ENCODE measurements at places on chromosomes 5 and 9. TPM values are rescaled to one million over a fixed set of nuclear protein-coding genes. Genes with fewer than 3 reads are reported as not detected.

DNA sequence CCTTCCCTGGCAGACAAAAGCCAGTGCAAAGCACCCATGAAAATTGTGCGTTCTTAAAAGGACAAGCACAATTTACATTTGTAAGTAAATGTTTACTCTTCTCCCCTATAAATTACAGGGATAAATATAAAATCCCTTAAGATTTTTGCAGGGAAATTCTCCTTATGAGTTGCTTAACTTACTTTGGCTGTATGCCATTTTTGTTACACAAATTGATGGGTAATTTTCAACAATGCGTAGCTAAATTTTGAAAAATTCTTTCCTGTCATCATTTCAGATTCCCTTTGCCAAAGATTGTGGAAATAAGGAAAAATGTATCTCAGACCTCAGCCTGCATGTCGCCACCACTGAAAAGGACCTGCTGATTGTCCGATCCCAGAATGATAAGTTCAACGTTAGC lies 64.2 kb upstream of the ITGA2 start:
- peaks cover 3% of the 10 kb centered on the region for H3K36me3 ChIP-seq
- no peak overlapping the region for H3K4me3 ChIP-seq

DNA sequence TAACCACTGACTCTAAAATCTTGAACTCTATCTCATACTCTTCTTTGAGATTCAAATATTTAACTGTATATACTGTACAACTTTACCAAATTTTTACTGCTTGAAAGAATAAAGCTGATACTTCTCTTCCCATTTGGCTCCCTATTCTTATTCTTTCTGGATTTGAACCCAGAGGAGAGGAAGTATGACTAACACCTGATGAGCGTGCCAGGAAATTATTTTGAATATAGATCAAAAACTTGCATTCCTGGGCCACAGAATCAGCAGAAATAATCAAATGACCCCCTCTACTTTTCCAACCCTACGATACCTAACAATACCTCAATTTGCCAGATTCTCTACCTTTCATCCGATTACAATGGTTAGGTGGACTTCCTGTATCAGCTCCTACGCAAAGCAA lies 285.8 kb downstream of the ISL1 start:
- DNase-seq: no peak
- no peaks in the 10 kb centered on the region for H3K27me3 ChIP-seq
- H3K4me3 ChIP-seq: no peak overlapping the region
- H3K4me1 ChIP-seq: no peaks in the 10 kb centered on the region
- H3K36me3 ChIP-seq: no peaks in the 10 kb centered on the region

- H3K36me3 ChIP-seq: peaks cover 45% of the 10 kb centered on the region
- H3K27me3 ChIP-seq: no peaks in the 10 kb centered on the region
- no peak for DNase-seq
- H3K4me3 ChIP-seq: no peak overlapping the region
- H3K27ac ChIP-seq: no peak overlapping the region
Measured at GRCh38 chr9:113160571-113160970, 9.8 kb downstream of the SLC31A2 start.

DNA sequence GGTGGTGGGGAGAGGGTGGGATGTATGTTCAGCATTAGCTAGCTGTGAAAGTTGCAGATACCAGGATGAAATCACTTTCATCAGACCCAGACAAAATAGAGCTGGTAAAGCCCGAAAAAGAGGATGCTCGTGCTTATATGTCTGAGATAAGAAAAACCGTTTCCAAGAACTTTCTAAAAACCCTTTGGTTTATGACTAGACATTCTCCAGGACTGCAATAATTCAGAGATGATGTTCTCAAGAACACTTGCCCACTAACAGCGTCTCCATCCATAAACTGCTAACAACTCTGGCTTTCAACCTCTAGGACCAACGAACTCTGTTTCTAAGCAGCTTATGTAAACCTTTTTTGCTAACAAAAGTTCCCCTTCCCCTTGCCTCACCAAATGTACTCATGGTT lies 8.4 kb upstream of the AMACR start:
- H3K27ac ChIP-seq: no peak overlapping the region
- DNase-seq: no peak
- H3K4me3 ChIP-seq: no peak overlapping the region
- no peaks in the 10 kb centered on the region for H3K27me3 ChIP-seq
- peaks cover 6% of the 10 kb centered on the region for H3K36me3 ChIP-seq

DNA sequence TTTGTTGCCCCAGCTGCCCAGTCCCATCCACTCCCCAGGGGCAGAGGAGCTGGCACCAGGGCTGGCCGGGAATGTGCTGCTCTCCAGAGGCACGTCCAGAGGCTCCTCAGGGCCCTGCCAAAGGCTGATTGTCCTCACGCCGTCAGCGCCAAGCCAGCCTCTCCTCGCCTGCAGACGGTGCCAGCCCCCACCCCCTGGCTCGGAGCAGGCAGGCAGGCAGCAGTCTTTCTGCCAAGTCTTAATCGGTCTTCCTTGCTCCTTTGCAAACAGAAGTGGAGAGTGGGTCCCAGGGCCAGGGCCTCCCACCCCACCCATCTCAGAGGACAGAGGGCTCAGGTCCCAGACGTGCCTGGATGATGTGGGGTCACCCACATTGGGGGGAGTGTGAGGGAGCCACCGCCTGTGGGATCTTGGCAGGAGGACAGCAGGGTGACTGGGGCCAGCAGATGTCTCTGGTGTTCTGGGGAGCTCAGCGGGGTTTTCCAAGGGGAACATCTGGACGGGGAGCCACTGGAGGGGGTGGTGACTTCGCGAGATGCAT lies 36.3 kb downstream of the FAM163B start:
- no peak for DNase-seq
- H3K36me3 ChIP-seq: no peaks in the 10 kb centered on the region
- peaks cover 8% of the 10 kb centered on the region for H3K27me3 ChIP-seq
- H3K27ac ChIP-seq: no peak overlapping the region
- no peak overlapping the region for H3K4me3 ChIP-seq
- H3K4me1 ChIP-seq: no peaks in the 10 kb centered on the region

STARD4 gene
- total RNA-seq: 52.3 TPM

- H3K27me3 ChIP-seq: peaks cover 2% of the 10 kb centered on the region
- H3K4me1 ChIP-seq: peaks cover 3% of the 10 kb centered on the region
- no peaks in the 10 kb centered on the region for H3K36me3 ChIP-seq
- no peak for DNase-seq
Measured at GRCh38 chr5:91418158-91418557, 35.0 kb upstream of the ARRDC3 start.

CREB3 gene
- 21.6 TPM for total RNA-seq

HEMGN gene
- total RNA-seq: 1.6 TPM

BAAT gene
- not detected for total RNA-seq

- H3K36me3 ChIP-seq: no peaks in the 10 kb centered on the region
- H3K4me3 ChIP-seq: no peak overlapping the region
- no peaks in the 10 kb centered on the region for H3K27me3 ChIP-seq
- H3K4me1 ChIP-seq: no peaks in the 10 kb centered on the region
Measured at GRCh38 chr9:119083673-119084072, 285.6 kb downstream of the BRINP1 start.

NMUR2 gene
- total RNA-seq: not detected

DNA sequence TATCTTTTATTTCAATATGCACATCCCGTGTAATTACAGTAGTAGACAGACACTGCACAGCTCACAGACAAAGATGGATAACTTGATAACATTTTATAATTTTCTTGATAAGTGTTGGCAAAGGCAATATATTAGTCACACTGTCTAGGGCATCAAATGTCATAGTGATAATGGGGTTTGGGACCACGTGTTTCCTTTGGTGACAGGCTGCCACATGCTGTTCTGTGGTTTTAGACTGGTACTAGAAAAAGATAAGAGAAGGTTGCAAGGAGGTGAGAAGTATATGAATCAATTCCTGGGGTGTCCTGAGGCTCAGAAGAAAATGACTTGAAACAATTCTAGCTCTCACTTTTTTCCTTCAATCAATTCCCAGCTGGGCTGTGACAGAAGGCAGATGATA lies 258.8 kb upstream of the CHD1 start:
- no peaks in the 10 kb centered on the region for H3K4me1 ChIP-seq
- H3K27me3 ChIP-seq: no peaks in the 10 kb centered on the region
- H3K27ac ChIP-seq: no peak overlapping the region
- H3K4me3 ChIP-seq: no peak overlapping the region
- no peak for DNase-seq

DNA sequence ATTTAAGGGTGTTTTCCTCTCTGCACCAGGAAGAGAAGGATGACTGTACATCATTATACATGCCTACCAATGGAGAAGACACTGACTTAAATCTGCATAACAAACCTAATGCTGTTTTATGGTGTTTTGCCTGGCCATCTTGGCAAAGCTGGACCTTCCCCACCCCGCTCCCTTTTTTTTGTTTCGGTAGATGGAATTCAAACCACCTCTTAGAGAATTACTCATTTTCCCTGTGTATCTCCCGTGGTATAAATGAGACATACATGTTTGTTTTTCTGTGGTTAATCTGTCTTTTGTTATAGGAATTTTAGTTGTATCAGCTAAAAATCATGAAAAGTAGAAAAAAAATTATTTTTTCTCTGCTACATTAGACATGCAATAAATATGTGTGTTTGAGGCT lies 28.8 kb downstream of the IL12B start:
- H3K4me3 ChIP-seq: no peak overlapping the region
- H3K27ac ChIP-seq: no peak overlapping the region
- H3K36me3 ChIP-seq: peaks cover 4% of the 10 kb centered on the region
- no peak for DNase-seq
- peaks cover 28% of the 10 kb centered on the region for H3K27me3 ChIP-seq

DNA sequence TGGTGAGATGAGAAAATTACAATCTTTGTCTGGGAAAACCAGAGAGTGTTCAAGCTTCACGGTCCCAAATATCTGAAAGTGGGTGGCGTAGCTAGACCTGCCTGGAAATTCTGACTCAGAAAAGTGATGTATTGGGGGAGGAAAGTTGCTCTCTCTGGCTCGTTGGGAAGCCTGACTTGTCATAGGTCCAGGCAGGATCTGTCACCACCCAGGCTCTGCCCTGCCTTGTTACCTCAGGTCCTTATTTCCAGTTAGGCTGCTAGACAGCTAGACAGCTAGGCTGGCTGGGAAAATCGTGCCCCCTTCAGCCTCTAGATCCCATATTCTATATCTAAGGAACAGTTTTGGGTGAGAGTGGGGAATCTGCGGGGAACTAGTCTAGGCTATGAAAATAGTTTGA lies 41.0 kb upstream of the HCN1 start:
- DNase-seq: no peak
- no peaks in the 10 kb centered on the region for H3K27me3 ChIP-seq
- H3K27ac ChIP-seq: no peak overlapping the region
- no peaks in the 10 kb centered on the region for H3K36me3 ChIP-seq

C9 gene
- total RNA-seq: not detected

SPATA6L gene
- total RNA-seq: 0.29 TPM

- no peaks in the 10 kb centered on the region for H3K36me3 ChIP-seq
- no peak for DNase-seq
- no peak overlapping the region for H3K27ac ChIP-seq
- H3K27me3 ChIP-seq: no peaks in the 10 kb centered on the region
- H3K4me3 ChIP-seq: no peak overlapping the region
Measured at GRCh38 chr5:155307229-155307628, 293.7 kb downstream of the KIF4B start.

TAF11L10 gene
- not detected for total RNA-seq

DNA sequence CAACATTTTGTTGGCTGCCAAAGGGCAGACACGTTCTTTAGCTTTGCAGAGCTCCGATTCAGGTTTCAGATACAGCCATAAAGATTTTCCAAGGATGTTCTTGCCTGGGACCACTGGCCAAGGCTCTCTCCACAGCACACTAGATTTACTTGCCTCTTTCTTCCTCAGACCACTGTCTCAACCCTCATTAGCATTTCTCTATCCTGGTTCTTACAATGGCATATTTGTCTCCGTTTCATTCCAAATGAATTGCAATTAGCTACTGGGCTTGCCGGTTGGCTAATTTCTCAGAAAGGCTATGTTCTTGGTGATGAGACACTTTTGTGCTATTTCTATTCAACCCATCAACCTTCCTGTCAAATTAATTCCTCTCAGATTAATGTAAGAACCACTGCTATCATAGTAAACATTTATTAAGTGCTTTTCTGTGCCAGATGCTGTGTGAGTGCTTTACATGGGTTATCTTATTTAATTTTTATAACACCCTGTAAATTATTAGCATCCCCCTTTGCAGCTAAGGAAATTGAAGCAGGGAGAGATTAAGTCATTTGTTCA lies 118.4 kb upstream of the NR3C1 start:
- H3K4me3 ChIP-seq: no peak overlapping the region
- no peak overlapping the region for H3K27ac ChIP-seq
- peaks cover 2% of the 10 kb centered on the region for H3K27me3 ChIP-seq
- no peaks in the 10 kb centered on the region for H3K36me3 ChIP-seq

DNA sequence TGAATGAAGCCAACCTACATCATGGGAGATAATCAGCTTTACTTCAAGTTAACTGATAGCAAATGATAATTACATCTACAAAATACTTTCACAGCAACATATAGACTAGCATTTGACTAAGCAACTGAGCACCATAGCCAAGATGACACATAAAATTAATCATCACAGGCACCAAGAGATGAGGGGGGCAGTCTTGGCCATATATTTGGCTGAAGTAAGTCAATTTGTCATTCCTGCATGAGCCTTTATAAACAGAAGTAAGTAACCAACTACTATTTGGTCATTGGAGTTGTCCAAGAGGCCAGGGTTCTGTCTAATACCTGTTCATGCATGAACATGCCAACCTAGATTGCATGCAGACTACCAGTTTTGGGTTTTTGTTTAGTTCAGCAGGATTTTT lies 53.6 kb downstream of the PDCD1LG2 start:
- no peak overlapping the region for H3K4me3 ChIP-seq
- DNase-seq: no peak
- no peak overlapping the region for H3K27ac ChIP-seq
- peaks cover 3% of the 10 kb centered on the region for H3K36me3 ChIP-seq

- H3K4me3 ChIP-seq: no peak overlapping the region
- no peak for DNase-seq
- no peaks in the 10 kb centered on the region for H3K36me3 ChIP-seq
- H3K4me1 ChIP-seq: peaks cover 9% of the 10 kb centered on the region
- H3K27ac ChIP-seq: no peak overlapping the region
Measured at GRCh38 chr5:168125445-168126199, 165.8 kb upstream of the WWC1 start.

AK8 gene
- 0.39 TPM for total RNA-seq
